ENCODE measurements at places on chromosomes 1 and 21.

DNA sequence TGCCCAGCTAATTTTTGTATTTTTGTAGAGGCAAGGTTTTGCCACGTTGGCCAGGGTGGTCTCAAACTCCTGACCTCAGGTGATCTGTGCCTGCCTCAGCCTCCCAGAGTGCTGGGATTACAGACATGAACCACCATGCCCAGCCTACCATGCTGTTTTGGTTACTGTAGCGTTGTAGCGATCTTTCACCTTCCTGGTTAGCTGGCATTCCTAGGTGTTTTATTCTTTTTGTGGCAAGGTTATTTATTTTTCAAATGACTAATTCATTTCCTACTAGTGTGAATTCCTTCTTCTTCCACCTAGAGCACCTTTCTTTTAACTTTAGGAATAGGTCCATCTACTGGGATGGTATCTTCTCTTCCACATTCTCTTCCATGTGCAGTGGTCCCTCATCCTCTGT is 29.3 kb downstream of the TMEM200B start:
- DNase-seq, result no peak

DNA sequence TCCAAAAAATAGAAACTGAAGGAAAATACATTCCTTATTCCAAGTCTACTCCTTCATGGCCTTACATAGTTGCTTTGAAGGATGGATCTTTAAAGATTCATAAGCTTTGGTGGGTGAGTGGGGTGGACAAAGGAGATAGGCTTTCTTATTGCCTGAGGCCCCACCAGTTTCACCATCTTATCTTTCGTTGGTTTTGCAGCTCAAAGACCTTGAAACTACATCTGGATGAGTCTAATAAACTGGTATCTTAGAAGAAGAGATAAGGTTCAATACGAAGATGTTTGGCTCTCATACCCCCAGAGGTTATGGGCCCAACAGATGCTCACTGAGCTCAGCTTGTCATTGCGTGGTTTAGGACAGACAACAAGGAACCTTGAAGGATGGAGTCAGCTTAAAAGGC is 201.5 kb downstream of the HS2ST1 start:
- no peak for DNase-seq

DNA sequence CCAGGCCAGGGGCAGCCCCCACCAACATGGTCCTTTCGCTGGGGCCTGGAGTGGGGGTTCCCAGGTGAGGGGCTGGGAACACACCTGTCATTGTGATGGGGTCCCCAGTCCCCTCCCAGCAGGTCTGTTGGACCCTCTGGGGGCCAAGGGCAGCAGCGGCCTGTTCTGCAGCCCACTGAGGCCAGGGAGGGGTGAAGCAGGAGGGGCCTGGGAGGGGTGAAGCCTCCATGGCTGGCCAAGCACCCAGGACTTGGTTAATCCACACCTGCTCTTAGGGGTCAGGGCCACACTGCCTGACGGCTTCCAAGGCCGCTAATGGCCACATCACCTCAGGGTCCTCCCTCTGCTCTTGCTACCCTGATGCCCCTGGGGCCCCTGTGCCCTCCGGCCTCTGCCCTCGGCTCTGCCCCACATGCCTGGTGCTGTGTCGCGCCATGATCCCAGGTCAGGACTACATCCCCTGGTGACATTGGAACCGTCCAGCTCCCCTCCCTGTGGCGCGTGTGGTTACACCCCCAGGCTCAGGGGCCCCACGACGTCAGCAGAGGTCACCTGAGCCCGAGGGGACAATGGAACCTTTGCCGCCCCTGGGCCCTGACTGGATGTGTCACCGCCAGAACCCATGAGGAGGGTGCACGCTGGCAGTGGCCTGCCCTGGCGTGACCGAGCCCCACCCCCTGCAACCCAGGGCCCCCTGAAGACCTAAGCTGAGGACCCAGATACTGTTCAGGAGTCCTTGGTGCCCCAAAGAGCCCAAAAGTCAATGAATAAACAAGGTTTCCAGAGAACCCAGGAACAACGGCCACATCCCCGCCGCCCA is 7.0 kb downstream of the TNFRSF18 start:
- no peak for DNase-seq

- no peak for DNase-seq
Measured at GRCh38 chr1:7755448-7755847, 15.6 kb upstream of the VAMP3 start.

- DNase-seq, result no peak
Measured at GRCh38 chr1:154407198-154408091, 2.3 kb downstream of the IL6R start.

GRCh38 chr1:41941381-41941780 is 22.7 kb upstream of the HIVEP3 start:
- DNase-seq, result no peak

- no peak for DNase-seq
Measured at GRCh38 chr1:180236698-180237509, 6.8 kb downstream of the LHX4 start.

DNA sequence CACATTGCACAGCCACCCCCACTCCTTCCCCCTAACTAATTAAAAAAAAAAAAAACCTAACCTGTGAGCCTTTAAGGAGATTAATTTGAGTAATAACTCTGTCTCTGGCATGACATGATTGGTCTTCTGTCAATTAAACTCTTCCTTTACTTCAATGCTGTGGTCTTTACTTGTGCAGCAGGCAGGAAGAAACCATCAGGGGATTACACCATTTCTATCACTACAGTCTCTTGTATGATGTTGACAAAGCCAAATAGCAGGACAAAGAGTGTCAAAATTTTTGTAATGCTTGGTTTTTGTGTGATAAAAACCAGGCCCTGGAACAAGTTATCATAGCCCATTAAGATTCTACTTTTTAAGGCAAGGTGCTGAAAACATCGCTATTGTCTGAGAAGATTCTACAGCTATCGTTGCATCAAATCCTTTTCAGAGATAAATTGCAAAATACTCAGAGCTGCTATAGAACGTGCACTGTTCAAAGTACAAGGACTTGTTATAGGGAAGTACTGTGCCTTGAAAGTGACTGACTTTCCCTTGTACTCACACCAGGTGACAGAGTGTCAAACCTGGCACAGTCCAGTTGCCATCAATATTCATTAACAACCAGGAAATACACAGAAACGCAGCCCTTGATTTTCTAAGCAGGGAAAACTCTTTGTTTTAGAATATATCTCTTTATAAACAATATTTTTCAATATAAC is 37.7 kb downstream of the LHX9 start:
- no peak for DNase-seq

DNA sequence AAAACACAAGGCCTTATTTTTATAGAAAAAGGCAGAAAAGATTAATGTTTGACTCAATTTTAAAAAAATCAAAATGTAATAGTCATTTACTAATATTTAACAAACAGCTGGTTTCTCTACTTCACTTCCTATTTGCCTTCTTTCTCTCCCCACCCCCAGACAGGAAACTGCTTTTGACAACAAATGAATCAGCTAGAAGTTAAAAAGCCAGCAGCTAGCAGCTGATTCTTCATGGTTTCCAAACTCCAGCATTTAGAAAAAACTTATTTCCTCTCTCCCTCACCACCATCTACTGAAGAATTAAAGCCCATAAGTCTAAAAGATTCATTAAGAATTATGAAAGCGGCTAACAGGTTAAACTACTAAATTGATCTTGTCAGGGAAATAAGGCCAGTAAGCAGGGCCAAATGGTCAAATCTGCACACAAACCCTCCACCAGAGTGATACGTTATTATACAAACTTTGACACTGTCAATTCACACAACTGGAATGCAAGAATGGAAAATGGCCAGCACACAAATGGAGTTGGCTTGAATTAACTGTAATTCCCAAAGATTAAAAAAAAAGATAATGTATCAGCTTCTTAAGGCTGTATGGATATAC is 4.0 kb downstream of the WDR26 start:
- no peak for DNase-seq

DNA sequence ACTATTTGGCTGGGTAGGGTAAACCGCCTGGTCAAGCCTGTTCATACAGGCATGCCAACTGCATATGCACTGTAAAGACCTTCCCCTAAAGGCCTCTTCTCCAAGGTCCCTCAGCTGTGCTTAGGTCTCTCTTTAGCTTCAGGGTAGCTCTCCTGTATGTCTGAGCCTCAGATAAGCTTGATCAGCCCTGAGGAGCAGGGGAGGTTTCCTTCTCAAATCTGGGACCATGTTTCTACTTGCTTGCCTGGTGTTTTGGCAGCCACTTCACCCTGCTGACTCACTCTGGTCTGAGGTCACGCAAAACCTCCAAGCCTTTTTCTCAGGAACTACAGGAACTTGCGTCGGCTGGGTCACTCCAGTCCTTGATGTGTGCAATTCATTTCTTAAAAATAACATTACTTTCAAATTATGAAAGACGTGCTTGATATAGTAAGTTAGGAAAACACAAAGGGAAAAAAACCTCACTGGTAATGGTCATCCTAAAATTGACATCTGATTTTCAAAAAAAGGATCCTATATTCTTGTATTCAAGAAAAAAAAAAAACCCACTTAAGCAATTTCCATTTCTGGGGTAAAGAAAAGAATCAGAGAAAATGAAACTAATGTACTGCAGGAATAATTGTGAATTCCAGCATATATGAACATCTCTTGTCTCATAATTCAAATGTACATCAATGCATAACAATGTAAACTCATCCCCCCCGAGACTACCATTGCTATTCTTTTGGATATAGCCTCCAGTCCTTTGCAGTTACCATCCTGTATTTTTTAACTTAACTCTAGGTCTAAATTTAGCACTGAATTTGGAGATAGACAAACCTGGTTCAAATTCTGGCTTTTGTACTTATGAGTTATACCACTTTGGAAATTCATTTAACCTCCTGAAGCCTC is 24.8 kb upstream of the RNF19B start:
- peak; percentile 15 for DNase-seq

- DNase-seq, result no peak
Measured at GRCh38 chr1:86259390-86259789, 102.8 kb upstream of the COL24A1 start.

- no peak for DNase-seq
Measured at GRCh38 chr1:26034504-26035202, 11.3 kb downstream of the SLC30A2 start.

GRCh38 chr21:26366781-26367180 is 196.2 kb upstream of the APP start:
- DNase-seq, result no peak

GRCh38 chr1:33667386-33668282 is 195.2 kb downstream of the ZSCAN20 start:
- no peak for DNase-seq

DNA sequence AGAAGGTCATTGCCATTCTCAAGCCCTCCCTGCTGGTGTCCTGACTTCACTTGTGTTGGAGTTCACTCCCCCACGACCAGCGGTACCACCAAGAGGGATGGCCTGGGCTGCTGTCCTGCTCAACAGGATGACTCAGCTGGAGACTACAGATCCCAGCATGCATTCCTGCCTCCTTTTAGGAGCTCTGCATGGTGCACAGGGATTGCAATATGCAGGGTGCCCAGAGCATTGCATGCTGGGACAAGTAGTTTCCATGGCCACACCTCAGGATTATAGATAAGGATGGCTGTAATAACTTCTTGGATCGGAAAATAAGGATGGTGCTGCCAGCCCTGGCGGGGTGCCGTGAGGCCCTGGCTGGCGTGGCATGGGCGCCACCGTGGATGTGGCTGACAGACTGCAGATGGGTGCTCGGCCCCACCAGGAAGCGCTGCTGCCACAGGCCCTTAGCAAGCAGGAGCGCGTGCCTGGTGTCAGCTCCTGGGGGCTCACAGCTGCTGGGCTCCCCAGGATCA is 150.0 kb downstream of the CASZ1 start:
- no peak for DNase-seq

DNA sequence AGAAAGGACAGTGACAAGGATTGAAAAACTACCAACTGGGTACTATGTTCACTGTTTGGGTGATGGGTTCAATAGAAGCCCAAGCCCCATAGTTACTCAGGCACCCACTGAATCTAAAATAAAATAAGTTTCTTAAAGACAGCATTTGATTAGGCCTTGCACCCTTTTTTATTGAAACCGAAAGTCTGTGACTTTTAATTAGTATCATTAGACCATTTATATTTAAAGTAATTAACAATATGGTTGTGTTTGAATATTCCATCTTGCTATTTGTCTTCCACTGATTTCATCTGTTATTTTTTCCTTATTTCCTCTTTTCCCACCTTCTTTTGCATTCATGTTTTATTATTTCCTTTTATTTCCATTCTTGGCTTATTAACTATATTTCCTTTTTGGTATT is 27.4 kb downstream of the KLHDC7A start:
- no peak for DNase-seq
